ENCODE measurements at places on chromosomes 7 and 10.

DNA sequence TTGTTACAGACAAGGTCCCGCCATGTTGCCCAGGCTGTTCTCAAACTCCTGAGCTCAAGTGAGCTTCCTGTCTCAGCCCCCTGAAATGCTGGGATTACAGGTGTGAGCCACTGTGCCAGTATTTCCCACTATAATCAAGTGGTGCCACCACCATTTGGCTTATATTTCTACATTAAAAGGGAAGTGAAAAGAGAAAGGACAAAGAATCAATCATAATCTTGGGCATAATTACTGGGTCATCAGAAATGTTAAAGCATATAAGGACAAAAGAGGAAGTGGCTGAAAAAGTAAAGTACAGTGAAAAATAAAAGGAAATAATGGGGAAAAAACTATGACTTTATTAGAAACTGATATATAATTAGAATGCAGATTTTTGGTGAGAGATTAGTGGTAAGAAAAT is 25.7 kb upstream of the ENTPD1 start:
- DNase-seq = no peak

DNA sequence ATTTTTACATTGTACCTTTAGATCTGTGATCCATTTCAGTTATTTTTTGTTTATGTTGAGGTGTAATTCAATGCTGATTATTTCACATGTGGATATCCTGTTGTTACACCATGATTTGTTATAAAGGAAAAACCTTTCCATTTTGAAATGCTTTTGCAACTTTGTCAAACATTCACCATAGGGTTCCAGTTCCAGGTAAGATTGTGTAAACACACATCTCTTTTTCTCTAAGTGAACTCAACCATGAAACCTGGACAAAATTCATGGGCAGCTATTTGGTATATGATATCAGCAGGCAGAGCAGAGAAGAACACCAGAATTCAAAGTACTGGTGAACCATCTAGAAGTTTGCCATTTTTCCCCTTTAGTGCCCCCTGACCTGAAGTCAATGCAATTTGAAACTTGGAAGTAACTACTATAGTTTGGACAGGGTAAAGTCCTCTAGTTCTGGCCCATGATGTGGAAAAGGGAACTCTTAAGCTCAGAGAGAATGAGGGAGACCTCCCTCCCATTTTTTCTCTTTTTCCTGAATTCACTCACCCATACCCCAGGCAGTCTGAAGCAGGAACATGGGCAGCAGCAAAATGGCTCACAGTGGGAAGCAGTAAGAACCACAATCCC is 446.1 kb downstream of the ATRNL1 start:
- no peak for DNase-seq

DNA sequence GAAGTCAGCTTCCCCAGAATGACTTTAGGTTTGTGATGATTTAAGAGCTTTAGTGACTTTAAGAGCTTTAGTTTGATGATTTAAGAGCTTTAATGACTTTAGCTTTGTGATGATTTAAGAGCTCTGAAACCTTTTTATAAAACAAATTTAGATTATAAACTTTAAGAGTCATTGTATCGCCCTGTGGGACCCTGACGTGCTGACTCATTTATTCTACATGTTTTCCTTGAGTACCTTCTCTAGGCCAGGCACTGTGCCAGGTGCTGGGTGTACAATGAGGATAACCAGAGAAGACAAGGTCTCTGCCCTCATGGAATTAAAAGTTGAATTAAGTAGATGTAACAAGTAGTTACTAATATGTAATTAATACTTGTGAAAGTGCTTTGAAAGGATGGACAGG is 45.4 kb downstream of the CNNM1 start:
- no peak for DNase-seq

DNA sequence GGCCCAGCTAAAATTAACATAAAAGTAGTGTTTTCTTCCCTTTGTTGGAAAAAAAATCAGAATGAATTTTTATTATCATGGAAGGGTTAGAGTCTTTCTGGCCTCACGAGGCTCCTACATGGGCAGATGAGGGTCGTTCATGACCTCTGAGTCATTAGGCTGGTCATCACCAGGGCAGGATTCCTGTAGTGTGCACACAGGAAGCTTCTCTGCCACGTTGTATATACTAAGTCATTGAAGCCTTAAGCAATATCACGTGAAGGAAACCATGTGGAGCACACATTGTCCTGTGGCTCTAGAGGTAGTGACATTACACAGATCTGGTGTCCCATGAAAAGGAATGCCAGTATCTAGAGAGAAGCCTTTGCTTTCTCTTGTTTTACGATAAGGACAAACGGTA is 84.7 kb upstream of the C1QL3 start:
- no peak for DNase-seq

DNA sequence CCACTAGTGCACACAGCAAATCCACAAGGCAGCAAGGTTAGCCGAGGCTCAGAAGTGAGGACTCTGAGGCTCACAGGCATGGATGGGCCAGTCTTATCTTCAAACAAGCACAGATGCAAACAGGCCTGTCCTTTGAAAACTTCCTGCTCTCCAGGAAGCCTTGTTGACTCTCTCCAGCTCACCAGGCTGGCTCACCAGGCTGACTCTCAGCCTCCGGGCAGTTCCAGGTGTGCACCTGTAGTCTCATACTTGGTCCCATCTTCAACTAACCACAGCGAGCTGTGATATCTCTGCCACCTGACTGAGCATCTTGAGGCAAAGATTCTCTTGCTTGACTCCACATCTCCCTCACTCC is 173.9 kb upstream of the ZMIZ1 start:
- no peak for DNase-seq

DNA sequence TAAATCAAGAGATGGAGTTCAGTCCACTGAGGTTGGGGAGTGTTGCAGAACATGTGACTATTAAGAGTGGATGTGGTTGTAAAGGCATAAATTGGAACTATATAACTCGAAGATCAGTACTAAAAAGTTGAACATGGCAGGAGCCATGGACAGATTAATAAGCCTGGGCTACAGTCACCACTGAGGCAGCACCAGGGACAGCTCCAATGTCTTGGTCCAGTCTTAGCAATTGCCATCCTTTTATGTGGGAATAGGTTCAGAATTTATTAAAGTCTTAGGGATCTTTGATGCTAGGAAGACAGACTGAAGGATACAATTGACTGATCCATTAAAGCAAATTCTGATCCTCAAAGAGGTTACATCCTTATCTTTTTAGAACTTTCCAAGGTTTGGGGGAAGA is 156.6 kb downstream of the ADRA2A start:
- no peak for DNase-seq
